ENCODE measurements at places on chromosomes 12 and 14.

DNA sequence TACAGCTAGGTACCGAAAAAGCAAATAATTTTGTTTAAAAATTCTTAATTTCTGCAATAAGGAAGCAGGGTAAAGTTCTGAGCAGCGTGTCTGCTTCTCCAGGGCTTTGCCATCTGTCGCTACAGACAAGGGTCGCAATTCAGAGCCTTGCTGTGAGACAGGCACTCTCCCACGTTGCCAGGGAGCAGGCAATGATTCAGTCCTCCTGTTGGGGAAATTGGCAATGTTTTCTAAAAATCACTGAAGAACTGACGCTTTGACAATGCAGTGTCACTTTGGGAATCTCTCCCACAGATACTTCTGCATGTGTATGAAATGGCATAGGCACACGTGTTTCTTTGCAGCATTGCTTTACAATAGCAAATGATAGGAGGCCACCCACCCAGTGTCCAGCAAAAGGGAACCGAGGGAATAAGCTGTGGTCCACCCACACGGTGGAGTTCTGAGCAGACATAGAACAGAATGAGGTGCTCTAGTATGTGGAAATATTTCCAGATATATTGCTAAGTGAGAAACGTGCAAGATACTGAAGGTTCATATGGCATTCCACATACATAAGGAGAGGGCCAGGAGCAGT is 16.0 kb upstream of the HIP1R start:
- no peak for DNase-seq

DNA sequence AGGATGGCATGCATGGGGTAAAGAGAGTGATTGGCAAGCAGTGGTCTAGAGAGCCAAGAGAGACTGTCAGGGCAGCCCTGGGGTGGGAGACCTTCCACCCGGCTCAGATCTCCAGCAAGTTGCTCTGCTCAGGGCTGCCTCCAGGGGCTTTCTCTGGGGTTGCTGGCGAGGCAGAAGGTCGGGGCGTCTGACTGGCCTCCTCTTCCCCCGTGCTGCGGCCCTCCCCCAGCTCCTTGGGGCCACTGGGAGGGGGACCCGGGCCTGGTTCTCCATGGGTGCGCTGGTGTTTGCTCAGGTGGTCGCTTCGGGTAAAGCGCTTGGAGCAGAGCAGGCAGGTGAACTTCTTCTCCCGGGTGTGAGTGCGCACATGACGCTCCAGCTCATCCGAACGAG is 6.6 kb upstream of the AAAS start:
- no peak for DNase-seq

DNA sequence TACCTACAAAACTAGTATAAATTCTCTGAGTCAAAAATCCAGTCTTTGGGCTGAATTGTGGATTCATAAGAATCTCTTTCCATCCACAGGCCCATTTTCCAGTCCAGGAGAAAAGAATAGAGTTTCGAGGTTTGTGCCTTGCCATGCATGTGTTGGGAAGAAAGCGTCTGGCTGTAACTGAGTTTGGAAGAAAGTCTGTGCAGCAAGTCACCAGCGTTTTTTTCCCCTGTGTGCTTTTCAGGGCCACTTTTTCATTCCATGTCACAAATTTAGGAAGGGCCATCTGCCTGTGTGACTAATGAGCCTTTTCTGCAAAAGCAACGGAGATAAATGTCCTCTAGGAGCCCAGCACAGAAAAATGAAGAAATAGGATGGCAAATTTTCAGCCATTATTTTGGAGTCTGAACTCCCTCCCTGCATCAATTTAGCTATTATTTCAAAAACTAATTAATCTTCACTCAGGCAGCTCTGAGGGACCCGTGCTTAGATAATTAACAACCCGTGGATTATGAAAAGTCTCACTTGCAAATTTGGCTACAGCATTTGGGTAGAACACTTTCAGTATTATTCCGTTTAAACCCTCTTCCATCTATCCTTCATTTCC is 261.5 kb downstream of the SUDS3 start:
- DNase-seq, result no peak

GRCh38 chr14:98138666-98139065 is 1133.3 kb downstream of the BCL11B start:
- DNase-seq, result peak; percentile 49

DNA sequence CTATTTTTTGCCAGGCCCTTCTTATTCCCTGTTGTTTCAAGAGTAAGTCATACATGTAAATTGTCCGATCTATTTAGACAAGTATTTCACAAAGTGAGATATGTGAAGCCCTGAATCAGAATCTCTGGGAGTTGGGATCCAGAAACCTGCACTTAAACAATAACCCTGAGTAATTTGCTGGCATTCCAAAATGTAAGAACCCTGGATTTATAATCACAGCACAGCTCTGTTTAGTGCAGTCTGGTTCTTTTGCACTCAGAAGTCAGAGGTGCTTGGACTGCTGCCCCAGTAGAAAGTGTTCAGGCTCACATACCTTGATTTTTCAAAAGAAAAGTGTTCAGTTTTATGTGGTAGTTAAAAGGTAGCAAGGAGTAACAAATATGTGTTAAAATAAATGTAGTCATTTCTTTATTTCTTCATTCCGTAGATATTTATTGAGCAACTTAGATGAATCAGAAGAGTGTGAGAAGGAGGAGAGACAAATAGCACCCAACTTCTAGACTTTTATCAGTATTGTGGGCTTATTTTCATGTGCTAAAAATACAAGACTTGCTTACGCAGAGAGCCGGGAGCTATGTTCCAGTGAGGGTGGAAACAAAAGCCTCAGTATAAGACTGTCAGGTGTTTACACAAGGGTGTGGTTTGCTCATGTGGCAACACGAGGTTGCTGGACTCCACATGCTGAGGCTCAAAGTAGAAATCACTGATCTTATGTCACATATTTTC is 70.1 kb downstream of the SYNE2 start:
- no peak for DNase-seq

DNA sequence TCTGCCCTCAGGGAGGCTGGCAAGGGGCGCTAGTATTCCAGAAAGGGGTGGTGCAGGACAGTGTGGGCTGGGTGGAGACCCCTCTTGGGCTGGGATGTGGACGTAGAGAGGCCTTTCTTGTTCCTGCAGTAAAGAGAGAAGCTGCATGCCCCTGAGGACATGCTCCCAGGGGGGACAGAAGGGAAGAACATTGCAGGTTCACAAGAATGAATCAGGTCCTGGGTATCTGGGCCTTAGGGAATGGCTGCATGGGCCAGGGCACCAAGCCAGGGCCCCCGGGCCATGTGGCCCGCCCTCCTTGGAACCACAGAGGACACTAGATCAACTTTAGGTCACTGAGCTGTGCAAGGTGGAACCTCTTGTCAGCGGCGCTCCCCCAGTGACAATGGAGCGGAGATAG is 51.8 kb downstream of the ZNF664 start:
- DNase-seq, result no peak

DNA sequence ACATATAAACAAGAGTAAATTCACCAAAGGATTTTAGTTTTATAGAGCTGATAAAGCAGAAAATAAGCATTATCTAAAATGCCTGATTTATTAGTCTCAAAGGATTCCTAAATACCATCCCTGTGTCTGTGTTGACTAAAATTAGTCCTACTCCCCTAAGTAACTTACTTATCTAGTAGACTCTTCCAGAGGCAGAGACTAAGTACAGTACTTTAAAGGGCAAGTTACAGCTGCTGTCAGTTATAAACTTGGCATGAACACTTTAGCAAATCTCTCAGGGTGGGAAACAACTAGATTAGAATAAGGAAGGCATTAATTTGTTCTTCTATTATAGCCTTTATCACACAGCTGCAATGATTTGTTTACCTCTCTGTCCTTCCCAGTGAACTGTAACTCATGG is 46.0 kb downstream of the ATP2B1 start:
- DNase-seq, result no peak

- no peak for DNase-seq
Observed at GRCh38 chr12:12240662-12241340, 26.0 kb downstream of the LRP6 start.

GRCh38 chr14:56650979-56651378 is 71.4 kb downstream of the TMEM260 start:
- DNase-seq, result no peak

- DNase-seq, result no peak
Observed at GRCh38 chr12:90909069-90909770, 45.8 kb downstream of the CCER1 start.

Data from stimulated activated CD8-positive, alpha-beta memory T cell treated with anti-CD3 and anti-CD28 coated beads, Interleukin-4, amount 100 ng/mL, for 1 hour (primary cell).